ENCODE measurements at places on chromosomes 16 and 17. TPM values are rescaled to one million over a fixed set of nuclear protein-coding genes. Genes with fewer than 3 reads are reported as not detected.

CD300LB gene
- not detected for total RNA-seq

FAM171A2 gene
- 0.33 TPM for total RNA-seq

ITGAX gene
- 0.89 TPM for total RNA-seq

KRTAP2-2 gene
- not detected for total RNA-seq

MRPL12 gene
- total RNA-seq: 294 TPM

TP53TG3C gene
- total RNA-seq: not detected

KRT39 gene
- not detected for total RNA-seq

WDR90 gene
- 81.0 TPM for total RNA-seq

ABCC12 gene
- not detected for total RNA-seq

FOXN1 gene
- total RNA-seq: not detected

CRHR1 gene
- total RNA-seq: not detected

FBXW10B gene
- 2.1 TPM for total RNA-seq

AOC3 gene
- total RNA-seq: 2.6 TPM

MGAT5B gene
- 0.41 TPM for total RNA-seq

CES3 gene
- 0.30 TPM for total RNA-seq

SLFN5 gene
- 16.2 TPM for total RNA-seq

UMOD gene
- total RNA-seq: not detected

CLCN7 gene
- total RNA-seq: 54.7 TPM

CACNG1 gene
- total RNA-seq: not detected

CEMP1 gene
- 0.16 TPM for total RNA-seq

Data from activated T-cell treated with anti-CD3 and anti-CD28 coated beads, Interleukin-2, amount 50 U/mL, for 4 hours (primary cell).